HuH-7.5 (cell line): ENCODE measurements at places on chromosomes 1 and 21.

DNA sequence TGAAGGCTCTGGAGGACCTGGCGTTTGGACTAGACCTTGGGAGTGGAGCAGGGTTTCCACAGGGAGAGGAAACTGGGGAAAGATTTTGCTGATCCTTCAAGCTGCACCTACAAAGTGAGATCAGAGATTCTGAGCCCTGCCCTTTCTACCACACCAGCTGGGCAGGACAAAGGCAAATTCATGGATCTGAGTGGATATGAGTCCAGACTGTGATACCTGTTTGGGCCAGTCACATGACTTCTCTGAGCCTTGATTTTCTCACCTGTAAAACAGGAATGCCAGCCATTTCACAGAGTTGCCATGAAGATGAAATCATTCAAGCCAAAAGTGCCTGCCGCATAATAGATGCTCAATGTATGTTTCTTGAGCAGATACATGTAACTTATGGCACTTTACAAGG, 4.9 kb upstream of the RASSF5 start:
- no peak for DNase-seq

GRCh38 chr21:32367158-32367557, 25.7 kb downstream of the URB1 start:
- no peak for DNase-seq

GRCh38 chr1:1088801-1089680, 14.9 kb upstream of the RNF223 start:
- no peak for DNase-seq

DNA sequence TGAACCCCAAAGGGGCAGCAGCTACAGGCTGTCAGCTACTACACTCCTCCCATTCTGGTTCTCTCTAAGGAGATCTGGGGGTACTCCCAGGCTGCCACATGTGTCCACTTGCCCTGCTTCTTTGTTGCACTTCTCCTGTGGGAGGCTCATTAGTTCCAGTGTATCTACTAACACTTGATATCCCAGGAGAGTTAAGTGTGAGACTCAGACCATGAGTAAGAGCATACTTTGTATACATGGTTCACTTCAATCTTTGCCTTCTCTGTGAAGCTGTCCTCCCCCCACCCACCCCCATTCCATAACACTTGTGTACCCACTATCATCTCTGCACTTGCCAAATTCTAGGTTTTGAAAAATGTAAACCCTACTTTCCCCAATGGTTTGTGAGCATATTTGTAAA, 34.9 kb upstream of the GADD45A start:
- DNase-seq: no peak

DNA sequence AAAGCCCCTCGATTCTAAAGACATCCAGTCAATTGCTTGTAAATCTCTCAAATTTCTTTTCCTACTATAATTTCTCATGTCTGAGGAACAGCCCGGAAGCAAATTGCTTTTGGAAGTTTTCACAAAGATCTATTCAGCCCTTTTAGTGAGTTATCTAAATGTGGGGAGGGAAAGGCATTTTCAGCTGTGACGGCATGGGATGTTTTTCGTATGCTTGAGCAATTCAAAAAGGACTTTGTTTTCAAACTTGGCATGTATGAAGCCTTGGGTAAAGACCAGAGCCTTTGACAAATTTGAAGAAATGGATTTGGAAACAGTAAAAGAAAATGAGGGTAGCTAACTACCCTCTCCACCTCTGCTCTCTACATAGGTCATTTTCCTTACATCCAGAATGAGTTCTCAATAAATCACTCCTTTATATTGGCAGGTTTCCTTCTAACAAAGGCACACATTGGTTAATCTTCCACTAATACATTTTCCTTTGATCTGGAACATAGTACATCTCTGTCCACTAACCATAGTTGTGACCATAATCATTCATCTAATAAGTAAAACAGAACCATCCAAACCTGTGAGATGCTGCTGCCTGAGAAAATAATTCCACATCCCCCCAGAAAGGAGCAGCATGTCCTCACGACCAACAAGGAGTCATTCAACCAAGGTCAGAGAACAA, 66.1 kb upstream of the ADAM30 start:
- DNase-seq: no peak

GRCh38 chr1:21472861-21473260, 32.9 kb downstream of the NBPF3 start:
- DNase-seq: no peak

- DNase-seq: no peak
Observed at GRCh38 chr1:202623075-202623474, 87.2 kb downstream of the SYT2 start.

DNA sequence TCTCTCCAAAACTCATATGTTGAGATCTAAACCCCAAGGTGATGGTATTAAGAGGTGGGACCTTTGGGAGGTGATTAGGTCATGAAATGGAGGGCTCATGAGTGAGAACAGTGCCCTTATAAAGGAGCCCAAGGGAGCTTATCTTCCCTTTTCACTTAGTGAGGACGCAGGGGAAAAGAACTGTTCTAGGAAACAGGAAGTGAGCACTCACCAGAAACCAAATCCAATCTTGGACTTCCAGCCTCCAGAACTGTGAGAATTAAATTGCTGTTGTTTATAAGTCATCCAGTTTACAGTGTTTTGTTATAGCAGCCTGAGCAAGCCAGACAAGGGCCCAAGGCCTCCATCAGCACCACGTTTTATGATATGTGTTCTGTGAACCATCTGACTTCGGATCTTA, 60.3 kb upstream of the LRRC8D start:
- no peak for DNase-seq

- DNase-seq: no peak
Observed at GRCh38 chr1:59494145-59494833, 197.4 kb downstream of the FGGY start.

DNA sequence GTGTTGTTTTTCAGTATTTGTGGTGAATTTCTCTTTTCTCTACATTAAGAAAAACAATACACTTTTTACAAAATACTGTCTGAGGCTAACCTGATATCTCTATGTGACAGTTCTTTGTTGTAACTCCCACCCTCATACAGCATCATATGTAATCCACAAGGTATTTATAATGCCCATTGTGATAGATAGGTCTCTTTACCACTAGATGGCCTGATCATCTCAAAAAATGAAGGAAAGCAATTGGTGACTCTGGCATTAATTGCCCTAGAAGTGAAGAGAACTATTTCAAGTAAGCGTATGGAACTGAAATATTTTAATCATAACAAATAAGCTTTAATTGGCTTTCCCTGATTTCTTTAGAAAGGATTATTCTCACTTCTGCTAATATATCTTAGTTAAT, 36.2 kb upstream of the HFM1 start:
- no peak for DNase-seq

DNA sequence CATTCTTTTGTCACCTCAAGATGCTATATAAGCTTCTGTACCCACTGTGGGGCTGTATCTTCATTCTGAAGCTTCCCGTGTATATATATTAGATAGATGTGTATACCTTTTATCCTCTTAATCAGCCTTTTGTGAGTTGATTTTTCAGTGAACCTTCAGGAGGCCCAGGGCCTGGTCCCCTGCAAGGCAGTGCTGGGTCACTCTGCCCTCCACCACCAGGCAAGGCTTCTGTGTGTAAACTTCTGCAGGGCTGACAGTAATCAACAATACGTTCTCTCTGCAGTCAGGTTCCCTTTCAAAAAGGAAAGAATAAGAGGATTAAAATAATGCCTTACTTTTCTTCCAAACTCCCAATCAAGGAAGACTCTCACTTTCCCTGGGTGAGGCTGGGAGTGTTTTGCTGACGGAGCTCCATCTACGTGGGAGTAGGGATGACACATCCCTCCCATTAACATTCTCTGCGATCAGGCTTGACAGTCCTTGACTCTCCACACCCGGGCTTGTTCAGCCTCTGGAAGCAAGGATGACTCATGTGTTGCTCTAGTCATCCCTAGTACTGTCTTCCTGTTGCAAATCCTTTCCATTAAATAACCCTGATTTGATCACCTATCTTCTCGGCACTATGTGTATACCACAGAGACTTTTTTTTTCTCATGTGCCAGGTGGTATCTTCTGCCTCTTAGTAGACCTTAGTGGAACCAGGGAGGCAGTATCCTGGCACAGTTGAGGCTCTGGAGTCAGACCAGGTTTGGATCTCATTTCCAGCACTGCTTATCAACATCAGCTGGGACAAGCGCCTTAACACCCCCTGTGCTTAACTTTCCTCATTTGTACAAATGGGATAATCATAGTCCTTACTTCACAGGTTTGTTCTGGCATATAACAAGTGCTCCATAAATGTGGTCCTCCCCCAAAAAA, 70.3 kb upstream of the KCNK1 start:
- DNase-seq: no peak

DNA sequence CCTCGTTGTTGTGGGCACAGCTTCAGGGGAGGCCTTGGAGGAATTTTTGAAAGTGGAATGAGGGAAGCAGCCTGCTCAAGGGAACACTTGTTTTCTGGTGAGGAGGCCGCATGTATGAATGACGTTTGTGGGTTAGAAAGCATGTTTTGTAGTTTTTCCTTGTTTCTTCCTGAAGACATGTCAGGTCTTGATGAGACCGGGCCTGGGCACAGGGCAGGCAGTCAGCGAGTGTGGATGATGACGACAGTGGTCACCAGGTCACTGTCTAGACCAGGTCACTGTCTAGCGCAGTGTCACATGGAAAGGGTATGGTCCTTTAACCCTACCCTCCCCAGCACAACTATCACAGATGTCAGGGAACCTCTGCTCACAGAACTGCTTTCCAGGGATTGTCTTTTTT, 7.3 kb downstream of the PSEN2 start:
- DNase-seq: no peak

DNA sequence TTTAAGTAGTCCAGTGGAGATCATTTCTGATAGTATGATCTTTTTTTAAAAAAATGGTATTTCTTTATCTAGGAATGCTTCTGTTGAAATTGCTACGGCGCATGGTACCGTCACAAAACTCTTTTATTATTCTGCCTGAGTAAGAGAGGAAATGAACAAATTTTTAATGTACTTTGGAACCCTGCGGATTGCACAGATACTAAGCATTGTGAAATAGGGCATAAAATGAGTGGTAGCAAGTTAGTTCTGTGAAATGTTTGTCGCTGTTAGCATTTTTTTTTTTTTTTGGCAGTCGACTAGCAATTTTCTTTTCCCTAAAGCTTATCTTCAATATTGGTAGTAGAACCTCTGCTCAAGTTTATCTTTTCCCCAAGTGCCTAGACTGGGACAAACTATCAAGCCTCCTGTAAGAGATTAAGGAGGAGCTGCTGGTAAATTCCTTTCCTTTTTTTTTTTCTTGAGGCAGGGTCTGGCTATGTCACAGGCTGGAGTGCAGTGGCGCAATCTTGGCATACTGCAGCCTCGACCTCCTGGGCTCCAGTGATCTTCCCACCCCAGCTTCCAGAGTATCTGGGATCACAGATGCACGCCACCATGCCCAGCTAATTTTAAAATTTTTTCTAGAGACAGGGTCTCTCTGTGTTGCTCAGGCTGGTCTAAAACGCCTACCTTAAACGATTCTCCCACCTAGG, 2.2 kb downstream of the ITSN1 start:
- no peak for DNase-seq

GRCh38 chr21:17765207-17765606, 53.9 kb downstream of the C21orf91 start:
- DNase-seq: no peak
